ENCODE measurements at places on chromosomes 3 and 15.

- no peak for DNase-seq
Measured at GRCh38 chr3:103169289-103169688, 734.5 kb downstream of the ZPLD1 start.

DNA sequence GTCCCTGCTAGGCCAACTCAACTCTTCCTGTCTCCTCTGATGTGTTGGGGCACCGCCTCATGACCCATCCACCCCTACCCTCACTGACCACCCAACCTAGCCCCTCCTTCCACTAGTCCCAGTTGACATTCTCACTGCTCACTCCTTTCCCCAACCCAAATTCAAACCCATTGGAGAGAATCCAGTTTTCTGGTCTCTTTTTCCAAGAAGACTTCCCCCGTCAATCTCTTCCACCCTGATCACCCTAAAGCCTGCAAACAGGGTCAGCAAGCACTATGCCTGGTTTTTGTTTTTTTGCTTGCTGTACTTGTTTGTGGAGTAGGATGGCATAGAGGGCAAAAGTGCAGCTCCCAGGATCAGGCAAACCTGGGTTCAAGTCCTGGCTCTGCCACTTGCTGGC lies 176.6 kb upstream of the PPP2R3A start:
- DNase-seq, result no peak

DNA sequence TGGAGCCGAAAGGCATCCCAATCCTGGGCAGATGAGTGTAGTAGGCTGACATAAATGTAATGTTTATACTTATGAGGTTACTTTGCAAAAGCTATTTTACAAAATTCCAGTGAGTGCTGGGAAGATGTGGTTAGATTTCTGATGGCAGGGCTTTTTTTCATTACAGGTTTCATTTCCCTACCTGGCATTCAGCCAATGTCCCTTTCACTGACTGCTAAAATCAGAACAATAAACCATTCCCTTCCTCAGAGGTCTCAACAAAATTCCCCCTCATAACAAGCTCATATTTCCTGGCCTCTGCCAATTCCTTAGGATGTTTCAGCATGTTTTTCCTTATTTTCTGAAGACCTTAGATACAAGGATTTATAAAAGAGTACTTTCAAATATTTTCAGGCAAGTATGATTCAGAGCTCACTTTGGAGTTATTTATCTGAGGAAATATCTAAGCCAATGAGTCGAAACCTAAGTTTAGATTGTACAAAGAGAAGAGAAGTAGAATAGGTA lies 40.9 kb upstream of the CCDC80 start:
- DNase-seq, result no peak

- DNase-seq, result no peak
Measured at GRCh38 chr3:157408499-157409149, 28.0 kb upstream of the PTX3 start.

DNA sequence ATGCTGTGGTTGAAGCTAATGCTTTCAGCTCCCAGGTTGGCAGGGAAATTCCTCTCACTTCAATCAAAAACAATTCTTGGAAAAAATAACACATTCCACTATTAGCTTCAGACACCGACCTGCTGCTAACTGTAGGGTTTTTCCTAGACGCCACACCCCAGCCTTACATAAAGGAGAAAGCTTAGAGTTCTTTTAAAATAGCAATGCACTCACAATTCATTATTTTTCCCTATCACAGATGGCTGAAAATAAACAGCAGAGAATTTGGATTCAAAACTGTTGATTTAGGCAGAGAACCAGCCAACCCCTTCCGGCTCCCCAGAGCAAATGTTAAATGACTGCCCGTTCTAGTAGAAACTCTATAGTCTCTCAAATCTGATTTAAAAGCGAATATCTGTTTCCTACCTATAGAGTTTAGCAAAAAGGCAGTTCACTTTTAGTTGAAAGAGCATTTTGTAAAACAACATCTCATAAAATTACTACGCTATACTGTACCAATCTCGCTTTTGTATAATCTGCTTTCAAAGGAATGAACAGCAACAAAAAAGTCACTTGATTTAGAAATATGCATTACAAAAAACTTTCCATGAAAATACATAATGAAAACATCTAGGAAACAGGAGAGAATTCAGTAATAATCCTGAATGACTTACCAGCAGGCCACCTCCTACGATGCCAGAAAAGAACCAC lies 586 bp downstream of the TM4SF1 start:
- DNase-seq, result no peak

DNA sequence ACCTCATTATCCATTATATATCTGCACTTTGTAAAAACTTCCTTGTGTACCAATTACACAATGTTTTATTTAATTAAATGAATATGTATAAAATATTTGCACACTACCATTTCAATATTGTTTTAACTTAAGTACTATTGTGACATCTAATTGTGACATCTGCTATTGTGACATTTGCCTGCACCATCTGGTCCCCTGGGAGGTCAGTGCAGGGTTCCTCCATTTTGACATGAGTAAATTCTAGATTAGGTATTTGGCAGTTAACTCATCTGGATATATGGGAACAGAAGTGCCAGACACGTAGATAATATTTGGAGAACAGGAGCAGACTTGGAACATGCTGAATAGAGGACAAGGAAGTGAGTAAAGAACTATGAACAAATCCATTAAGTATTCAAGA lies 332.1 kb downstream of the VGLL3 start:
- DNase-seq, result no peak

- DNase-seq, result no peak
Measured at GRCh38 chr3:30984855-30985749, 90.6 kb upstream of the GADL1 start.

GRCh38 chr3:122793568-122794416 lies at the start of gene HSPBAP1:
Gene HSPBAP1 (minus strand): TSS chr3:122793831. CDS start chr3:122793680, 151 bp downstream.
- no peak for DNase-seq

DNA sequence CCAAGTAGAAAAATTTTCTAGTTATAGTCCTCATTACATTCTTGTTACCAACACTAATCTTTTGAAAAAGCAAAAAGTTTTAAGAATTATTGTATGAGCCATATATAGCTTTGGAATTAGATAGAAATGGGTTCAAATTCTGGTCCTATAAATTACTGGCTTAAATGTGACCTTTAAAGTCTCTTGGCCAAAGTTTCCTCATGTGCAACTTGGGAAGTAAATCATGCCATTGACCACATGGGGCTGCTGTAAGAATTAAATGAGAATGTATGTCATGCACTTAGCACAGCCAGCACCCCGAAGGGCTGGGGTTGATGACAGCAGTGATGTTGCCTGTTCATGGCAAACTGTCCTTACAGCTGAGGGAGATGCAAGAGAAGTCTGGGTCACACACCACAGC lies 108.3 kb downstream of the TOP2B start:
- DNase-seq, result no peak

- DNase-seq, result no peak
Measured at GRCh38 chr15:40307421-40308211, at the start of gene PLCB2. Gene PLCB2 (minus strand): TSS chr15:40307935. CDS start chr15:40307672, 263 bp downstream.

GRCh38 chr15:69755551-69756310 lies 303.1 kb downstream of the RPLP1 start:
- DNase-seq, result no peak

GRCh38 chr3:69547461-69547880 lies 161.6 kb upstream of the FRMD4B start:
- no peak for DNase-seq

- DNase-seq, result no peak
Measured at GRCh38 chr3:159609625-159610024, 379.0 kb upstream of the IL12A start.

DNA sequence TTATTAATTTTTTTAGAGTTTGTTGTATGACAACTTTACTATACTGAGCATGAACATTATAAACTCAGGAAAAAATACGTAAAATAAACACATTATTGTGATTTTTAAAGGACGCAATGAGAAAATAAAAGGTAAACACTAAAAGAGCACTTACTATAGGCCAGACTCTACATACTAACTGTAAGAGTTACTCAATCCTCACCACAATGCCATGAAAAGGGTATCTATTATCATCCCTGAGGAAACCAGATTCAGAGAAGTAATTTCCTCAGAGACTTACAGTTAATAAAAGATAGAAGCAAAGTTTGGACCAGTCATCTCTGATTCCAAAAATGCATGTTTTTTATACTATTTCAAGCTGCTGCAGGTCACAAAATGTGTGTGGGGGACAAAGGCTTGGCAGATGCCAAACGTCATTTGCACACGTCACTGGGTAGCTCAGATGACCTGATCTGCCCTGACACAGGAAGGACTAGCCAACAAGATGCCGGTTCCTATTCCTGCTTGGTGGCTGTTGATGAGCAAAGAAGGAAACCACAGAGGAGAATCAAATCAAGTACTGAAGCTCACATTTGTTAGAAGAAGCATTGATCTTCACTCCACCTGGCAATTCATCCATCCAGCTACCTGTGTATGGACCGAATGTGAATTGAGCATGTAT lies 42.3 kb downstream of the KLHL6 start:
- DNase-seq, result no peak

DNA sequence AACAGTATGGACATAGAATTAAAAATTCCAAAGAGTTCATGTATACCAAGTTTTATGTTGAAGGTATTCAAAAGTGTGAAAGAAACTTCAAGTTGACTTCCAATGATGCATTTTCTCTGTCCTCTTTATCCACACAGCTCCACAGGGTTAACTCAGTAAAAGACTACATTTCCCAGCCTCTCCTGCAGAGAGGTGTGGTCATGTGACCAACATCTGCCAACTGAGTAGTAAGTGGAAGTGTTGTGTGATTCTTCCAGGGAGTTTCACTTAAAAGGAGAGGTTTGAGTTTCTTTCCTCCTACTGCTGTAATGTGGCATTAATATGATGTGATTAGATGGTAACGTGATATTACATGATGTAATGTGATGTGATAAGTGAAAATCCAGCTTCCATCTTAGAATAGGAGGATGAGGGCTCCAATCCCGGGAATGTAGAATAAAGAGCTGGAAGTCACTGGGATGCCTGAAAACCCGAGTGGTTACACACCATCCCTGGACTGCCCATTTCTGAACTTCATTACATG lies 280.6 kb downstream of the ARRDC4 start:
- no peak for DNase-seq

- DNase-seq, result no peak
Measured at GRCh38 chr15:66601521-66601920, 35.7 kb upstream of the LCTL start.

- DNase-seq, result no peak
Measured at GRCh38 chr3:29576181-29576580, 295.3 kb downstream of the RBMS3 start.

DNA sequence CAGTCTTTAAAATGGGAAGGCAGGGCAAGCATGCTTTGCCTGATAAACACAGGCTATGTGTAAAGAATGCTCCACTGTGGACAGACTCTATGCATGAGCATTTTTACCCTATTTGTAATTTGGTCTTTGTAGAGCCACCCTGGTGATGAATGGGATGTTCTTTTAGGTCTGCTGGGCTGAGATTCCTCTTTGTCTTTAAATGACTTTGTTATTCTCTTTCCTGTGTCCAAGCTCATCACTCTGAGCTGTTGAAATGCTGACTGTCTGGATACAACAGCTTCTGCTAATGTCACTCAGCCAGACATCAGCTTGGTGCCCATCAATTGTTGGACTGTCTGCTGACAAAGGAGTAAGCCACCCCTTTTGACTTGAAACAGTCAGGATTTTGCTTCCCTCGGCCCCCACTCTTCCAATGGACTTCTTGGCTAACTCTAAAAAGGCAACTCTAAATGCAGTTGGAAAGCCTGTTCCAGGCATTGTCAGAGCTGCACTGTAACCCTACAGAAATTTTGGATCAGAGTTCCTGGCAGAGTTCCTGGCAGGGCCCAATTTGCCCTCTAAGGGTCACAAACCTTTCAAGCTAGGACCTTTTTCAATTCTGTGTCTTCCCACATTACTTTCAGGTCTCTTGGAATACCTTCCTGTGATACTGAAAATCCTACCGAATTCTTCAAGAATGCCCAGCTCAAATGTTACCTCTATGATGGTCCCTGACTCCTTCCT lies 40.5 kb upstream of the EIF1B start:
- DNase-seq, result no peak

GRCh38 chr15:36527235-36528162 lies 51.9 kb upstream of the CDIN1 start:
- DNase-seq, result no peak

DNA sequence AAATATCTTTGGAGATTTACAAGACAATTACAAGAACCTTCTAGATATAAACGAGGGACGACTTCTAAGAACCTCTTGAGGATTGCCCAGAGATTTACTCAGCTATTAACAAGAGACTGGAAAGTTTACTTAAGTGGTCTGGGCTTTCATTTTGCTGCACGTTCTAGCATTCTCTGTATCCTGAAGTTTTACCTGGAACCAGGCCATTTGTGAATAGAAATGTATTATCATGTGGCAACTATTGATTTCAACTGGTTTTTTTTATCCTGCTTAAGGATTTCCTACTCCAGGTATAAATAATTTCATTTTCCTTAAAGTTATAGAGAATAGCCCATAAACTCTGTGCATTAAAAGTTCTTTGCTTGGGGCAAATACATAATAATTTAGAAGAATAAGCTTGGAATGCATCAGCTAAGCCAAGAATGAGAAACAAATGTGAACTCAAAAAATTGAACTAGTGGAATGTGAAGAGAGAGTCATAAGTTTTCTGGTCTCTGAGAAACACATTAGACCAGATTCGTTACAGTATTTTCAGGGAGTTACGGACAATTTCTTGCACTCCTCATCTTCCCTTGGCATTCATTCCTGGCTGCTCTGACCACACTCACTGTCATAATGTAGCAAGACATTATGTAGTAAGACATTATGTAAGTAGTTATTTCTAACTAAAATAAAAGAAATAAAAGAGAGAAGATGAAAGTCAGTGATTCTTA lies 1.3 kb downstream of the AQP9 start:
- no peak for DNase-seq

Data from cortex of kidney (tissue), 1 donor.